Glutamatergic neuron (in vitro differentiated cells): ENCODE measurements at places on chromosomes 5 and 9.

DNA sequence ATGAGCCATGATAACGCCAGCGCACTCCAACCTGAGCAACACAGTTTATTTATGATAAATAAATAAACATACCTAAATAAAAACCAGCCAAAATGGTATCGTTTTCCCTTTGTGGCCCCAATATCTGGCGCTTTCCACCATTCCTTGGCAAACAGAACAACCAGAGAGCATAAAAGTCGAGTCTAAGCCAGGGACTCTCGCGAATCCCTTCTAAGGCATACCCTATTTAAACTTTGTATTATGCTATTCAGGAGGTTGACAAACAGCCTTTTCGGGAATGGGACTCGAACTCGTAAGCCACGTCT is 386 bp upstream of the MATR3 start:
- DNase-seq = no peak

DNA sequence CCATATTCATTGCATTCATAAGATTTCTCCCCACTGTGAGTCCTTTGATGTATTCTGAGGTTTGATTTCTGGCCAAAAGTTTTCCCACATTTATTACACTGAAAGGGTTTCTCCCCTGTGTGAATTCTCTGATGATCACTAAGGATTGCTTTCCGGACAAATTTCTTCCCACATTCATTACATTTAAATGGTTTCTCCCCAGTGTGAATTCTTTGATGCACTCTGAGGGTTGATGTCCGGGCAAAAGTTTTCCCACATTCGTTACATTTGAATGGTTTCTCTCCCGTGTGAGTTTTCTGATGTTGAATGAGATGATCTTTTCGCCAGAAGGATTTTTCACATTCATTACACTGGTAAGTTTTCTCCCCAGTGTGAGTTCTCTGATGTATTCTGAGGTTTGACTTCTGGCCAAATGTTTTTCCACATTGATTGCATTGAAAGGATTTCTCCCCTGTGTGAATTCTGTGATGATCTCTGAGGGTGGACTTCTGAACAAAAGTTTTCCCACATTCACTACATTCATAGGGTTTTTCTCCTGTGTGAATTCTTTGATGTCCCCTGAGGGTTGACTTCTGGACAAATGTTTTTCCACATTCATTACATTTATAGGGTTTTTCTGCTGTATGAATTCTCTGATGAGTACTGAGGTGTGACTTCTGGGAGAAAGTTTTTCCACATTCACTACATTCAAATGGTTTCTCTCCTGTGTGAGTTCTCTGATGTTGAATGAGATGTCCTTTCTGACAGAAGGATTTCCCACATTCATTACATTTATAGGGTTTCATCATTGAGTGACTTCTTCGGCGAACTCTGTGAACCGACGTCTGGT is 18.8 kb downstream of the ZNF510 start:
- no peak for DNase-seq

GRCh38 chr9:2286825-2287455 is 271.8 kb downstream of the SMARCA2 start:
- no peak for DNase-seq

DNA sequence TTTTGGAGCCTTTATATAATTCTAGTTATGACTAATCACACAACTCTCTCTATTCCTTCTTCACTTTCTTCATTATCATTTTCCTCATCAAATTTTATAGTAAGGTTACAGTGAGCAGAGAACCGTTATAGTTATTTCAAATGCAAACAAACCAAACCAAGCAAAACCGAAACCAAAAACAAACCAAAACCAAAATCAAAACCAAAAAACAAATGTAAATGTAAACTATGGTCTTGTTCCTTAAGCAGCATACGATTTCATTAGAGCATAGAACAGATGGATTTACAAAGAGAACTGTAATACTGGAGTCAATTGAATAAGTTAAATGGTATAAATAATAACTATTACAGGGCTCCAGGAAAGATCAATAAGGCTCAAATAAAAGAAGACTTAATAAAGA is 447.1 kb downstream of the LRRC70 start:
- DNase-seq = no peak

DNA sequence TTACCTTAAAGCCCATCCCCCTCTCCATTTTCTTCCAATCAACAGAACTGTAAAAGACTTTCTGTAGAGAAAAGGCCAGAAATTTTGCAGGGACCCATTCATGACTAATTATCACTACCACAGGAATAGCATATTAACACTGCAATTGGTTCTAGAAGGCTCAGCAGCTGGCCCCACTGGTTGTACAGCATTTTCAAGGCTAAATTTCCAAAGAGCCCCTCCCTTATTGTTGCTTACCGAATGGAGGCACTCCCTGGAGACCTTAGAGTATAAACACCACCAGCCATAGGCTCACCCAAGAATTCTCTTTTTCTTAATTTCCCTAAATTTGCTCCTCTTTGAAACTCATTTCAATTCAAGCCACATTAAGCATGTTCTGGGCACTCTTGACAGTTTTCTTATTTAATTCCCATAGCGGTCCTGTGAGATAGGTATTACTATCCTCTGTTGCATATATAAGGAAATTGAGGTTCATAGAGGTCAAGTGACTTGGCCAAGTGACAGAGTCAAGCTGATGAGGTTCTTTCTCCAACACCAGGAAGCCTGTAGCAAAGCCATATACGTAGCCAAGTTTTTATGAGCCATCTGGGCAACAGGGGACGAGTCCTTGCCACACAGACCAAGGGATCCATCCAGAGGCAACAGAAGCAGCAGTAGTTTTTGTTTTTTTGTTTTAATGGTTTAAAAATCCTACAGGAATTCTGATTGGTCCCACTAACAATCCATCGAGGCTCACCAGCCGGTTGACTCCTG is 83.9 kb upstream of the NR5A1 start:
- DNase-seq = no peak

DNA sequence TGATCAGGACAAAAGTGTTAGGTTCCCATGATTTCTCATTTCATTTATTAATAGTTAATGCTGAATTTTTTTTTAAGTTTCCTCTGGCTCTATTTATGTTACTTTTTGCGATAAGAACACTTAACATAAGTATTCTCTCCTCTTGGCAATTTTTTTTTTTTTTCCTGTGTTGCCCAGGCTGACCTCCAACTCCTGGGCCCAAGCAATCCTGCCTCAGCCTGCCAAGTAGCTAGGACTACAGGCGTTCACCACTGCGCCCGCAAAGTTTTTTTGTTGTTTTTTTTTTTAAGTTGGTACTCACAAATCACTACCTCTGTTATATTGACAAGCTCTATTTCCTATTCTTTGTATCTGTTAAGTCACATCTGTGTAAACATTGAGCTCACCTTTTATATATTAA is 5.7 kb upstream of the PCYOX1L start:
- DNase-seq = no peak

GRCh38 chr5:144422018-144422727 is 251.5 kb downstream of the KCTD16 start:
- no peak for DNase-seq

- DNase-seq = no peak
These were observed 2.1 kb upstream of the MARCHF6 start for GRCh38 chr5:10351199-10351905.

DNA sequence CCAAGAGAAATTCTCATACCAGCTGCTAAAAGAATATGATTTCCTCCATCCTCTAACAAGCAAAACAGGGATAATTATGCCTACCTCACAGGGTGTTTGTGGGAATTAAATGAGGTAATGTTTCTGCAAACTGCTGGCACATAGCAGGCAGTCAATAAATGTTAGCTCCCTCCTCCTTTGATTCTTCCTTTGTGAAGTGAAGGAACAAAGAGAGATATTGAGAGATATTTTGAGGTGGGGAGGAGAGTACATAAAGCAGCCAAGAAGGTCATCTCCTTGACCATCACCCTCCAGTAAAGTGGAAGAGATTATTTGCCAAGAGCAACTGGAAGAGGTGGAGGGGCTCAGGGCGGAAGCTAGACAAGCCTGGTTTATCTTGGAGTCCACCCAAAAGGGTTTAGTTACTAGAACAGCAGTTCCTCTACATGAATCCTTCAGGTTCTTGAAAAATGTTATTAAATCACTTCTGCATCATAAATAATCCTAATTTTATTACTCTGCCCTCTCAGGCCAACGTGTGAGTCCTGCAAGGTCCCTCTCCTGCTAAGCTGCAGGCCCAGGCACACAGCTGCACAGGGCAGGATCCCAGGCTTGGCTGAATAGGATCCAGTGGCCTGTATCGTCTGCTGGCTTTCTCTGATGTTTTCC is 35.0 kb upstream of the TLE1 start:
- no peak for DNase-seq

- no peak for DNase-seq
These were observed 2332.8 kb upstream of the C9orf72 start for GRCh38 chr9:29906065-29906464.

GRCh38 chr5:156479849-156480248 is 152.9 kb downstream of the SGCD start:
- DNase-seq = peak; percentile 33

GRCh38 chr5:123112196-123112595 is 23.2 kb downstream of the PRDM6 start:
- DNase-seq = no peak
